Natural killer cell treated with Interleukin-12 subunit alpha and Interleukin-12 subunit beta and Interleukin-15 and Interleukin-18, amount 100 ng/mL, for 72 hours (primary cell): ENCODE measurements at places on chromosomes 6 and 20. TPM values are rescaled to one million over a fixed set of nuclear protein-coding genes. Genes with fewer than 3 reads are reported as not detected.
A peak's percentile ranks its signal among the peaks of the same experiment; 100 is the strongest.

- no peaks in the 10 kb centered on the region for H3K36me3 ChIP-seq
- H3K27ac ChIP-seq, result no peak overlapping the region
- DNase-seq, result no peak
- no peaks in the 10 kb centered on the region for H3K4me1 ChIP-seq
These were observed 393.4 kb upstream of the SULF2 start for GRCh38 chr20:48178633-48179032.

- peaks cover 3% of the 10 kb centered on the region for H3K27me3 ChIP-seq
- no peaks in the 10 kb centered on the region for H3K4me1 ChIP-seq
- DNase-seq, result no peak
- no peak overlapping the region for H3K27ac ChIP-seq
- no peak overlapping the region for H3K4me3 ChIP-seq
- no peaks in the 10 kb centered on the region for H3K36me3 ChIP-seq
These were observed 42.2 kb downstream of the CDH26 start for GRCh38 chr20:60000271-60001042.

Gene ZNF831
- 5.7 TPM for total RNA-seq

Gene PAQR8
- total RNA-seq, result 4.1 TPM

GRCh38 chr6:41599015-41599851 lies 39.0 kb upstream of the MDFI start:
- no peak overlapping the region for H3K4me3 ChIP-seq
- H3K27me3 ChIP-seq, result no peaks in the 10 kb centered on the region
- no peak overlapping the region for H3K27ac ChIP-seq
- no peak for DNase-seq
- H3K36me3 ChIP-seq, result no peaks in the 10 kb centered on the region

DNA sequence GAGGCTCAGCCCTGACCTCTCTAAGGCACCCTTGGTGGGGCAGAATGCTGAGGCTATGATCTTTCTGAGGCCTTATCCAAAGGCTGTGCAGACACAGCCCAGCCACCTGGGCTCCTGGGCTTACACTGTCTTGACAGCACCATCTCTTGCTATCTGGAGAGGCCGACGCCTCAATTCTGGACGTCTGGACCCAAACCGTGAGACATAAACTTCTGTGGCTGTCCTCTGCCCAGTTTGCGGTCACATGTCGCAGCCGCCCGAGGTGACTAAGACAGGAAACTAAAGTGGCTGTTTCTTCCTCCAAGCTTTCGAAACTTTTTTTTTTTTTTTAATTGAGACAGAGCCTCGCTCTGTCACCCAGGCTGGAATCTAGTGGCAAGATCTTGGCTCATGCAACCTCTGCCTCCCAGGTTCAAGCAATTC lies 49.3 kb downstream of the PRR18 start:
- peak overlapping the region; percentile 62 for H3K4me3 ChIP-seq
- DNase-seq, result peak; percentile 78
- H3K27me3 ChIP-seq, result peaks cover 16% of the 10 kb centered on the region
- peaks cover 26% of the 10 kb centered on the region for H3K4me1 ChIP-seq
- H3K36me3 ChIP-seq, result no peaks in the 10 kb centered on the region

DNA sequence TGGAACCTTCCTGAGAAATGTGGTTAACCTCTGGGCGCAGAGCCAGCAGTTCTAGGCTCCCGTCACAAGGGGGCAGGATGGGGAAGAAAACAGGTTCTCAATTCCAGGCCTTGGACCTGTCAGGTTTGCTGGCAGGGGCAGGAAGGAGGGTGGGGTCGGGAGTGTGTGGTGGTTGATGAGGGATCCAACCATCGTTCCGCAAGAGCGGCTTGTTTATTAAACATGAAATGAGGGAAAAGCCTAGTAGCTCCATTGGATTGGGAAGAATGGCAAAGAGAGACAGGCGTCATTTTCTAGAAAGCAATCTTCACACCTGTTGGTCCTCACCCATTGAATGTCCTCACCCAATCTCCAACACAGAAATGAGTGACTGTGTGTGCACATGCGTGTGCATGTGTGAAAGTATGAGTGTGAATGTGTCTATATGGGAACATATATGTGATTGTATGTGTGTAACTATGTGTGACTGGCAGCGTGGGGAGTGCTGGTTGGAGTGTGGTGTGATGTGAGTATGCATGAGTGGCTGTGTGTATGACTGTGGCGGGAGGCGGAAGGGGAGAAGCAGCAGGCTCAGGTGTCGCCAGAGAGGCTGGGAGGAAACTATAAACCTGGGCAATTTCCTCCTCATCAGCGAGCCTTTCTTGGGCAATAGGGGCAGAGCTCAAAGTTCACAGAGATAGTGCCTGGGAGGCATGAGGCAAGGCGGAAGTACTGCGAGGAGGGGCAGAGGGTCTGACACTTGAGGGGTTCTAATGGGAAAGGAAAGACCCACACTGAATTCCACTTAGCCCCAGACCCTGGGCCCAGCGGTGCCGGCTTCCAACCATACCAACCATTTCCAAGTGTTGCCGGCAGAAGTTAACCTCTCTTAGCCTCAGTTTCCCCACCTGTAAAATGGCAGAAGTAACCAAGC lies 29.6 kb downstream of the SRSF3 start:
- peak overlapping the region; percentile 0 for H3K4me3 ChIP-seq
- no peaks in the 10 kb centered on the region for H3K36me3 ChIP-seq
- H3K27me3 ChIP-seq, result no peaks in the 10 kb centered on the region
- peak; percentile 69 for DNase-seq
- H3K4me1 ChIP-seq, result peaks cover 31% of the 10 kb centered on the region
- peak overlapping the region; percentile 59 for H3K27ac ChIP-seq

- no peaks in the 10 kb centered on the region for H3K36me3 ChIP-seq
- H3K4me1 ChIP-seq, result no peaks in the 10 kb centered on the region
- H3K27me3 ChIP-seq, result no peaks in the 10 kb centered on the region
- H3K4me3 ChIP-seq, result no peak overlapping the region
These were observed 315.7 kb downstream of the TRDN start for GRCh38 chr6:123321020-123321419.

Gene GLP1R
- not detected for total RNA-seq
